ENCODE measurements at places on chromosomes 16 and 17.

DNA sequence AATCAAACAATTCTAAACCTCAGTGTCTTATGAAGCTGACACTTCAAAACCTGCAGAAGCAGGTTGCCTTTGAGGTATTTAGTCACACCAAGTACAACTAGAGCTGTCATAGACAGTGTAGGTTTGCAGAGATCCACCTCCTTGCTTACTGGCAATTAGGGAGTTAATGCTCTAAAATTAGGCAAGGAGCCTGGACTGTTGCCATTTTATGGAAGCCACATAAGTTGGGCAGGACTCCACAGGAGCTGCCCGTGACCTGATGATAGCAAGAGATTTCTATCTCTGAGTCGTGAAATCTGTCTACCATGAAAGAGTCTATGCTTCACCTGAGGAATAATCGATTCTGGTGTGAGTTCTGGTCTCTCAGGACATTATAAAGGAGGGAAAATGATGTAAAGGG is 8.9 kb downstream of the EME1 start:
- no peak for DNase-seq

DNA sequence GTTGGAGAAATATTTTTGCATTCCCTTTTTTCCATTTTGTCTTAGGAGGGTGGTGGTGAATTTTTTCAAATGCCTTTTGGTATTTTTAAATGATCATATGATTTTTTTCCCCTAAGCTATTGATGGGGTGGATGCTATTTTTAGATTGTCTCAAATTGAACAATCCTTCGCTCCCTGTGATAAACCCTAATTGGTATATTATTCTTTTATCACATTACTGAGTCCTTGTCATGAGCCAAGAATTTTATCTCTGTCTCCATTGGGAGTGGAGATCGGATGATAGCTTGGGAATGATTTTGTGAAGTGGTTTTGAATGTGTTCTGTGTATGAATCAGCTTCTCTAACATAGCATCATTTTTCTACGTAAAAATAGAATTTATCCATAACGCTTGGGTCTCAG is 15.4 kb downstream of the NECAB2 start:
- DNase-seq, result no peak

DNA sequence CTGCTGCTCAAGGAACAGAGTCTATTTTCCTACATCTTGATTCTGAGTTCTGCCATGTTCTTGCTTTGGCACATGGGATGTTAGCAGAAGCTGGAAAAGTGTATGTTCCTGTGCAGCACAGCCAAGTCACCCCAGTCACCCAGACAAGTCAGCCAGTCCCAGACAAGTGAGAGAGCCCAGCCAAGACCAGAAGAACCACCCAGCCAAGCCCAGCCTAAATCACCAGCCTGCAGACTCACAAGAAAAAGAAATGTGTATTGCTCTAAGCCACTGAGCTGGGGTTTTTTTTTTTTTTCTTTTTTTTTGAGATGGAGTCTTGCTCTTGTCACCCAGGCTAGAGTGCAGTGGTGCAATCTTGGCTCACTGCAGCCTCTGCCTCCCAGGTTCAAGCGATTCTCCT is 141.3 kb upstream of the CDC42EP4 start:
- DNase-seq, result no peak

- no peak for DNase-seq
Observed at GRCh38 chr17:44193326-44194084, 6.2 kb downstream of the ATXN7L3 start.

DNA sequence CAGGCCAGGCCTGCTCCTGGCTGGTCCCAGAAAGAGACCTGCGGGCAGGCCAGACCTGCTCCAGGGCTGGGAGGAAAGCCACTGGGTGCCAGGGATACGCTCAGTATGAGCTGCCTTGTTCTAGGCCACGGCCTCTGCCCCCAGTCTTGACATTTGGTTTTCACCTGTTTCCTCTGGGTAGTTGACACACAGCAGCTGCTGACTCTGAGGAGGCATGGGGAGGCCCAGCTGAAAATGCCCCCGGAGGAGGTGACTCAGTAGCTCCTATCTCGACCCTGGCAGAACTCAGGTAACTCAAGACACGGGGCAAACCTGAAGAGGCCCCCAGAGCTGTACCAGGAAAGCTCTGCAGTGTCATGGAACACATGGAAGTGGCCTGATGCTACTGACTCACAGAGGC is 13.9 kb upstream of the ADGRG1 start:
- no peak for DNase-seq

GRCh38 chr17:48711128-48711527 is 11.2 kb downstream of the PRAC1 start:
- no peak for DNase-seq

GRCh38 chr16:11446566-11447119 is 101.4 kb downstream of the RMI2 start:
- no peak for DNase-seq

- no peak for DNase-seq
Observed at GRCh38 chr17:74408815-74409214, 23.1 kb upstream of the GPRC5C start.

- no peak for DNase-seq
Observed at GRCh38 chr16:46973996-46974324, 486 bp upstream of the DNAJA2 start.
